Right atrium auricular region (tissue), 2 donors: ENCODE measurements at places on chromosomes 16 and 17. TPM values are rescaled to one million over a fixed set of nuclear protein-coding genes. Genes with fewer than 3 reads are reported as not detected.
A peak's percentile ranks its signal among the peaks of the same experiment; 100 is the strongest.

The TGFB1I1 gene
- total RNA-seq: 23.4 TPM

The MYO15A gene
- not detected for total RNA-seq

The MT3 gene
- not detected for total RNA-seq

The ACSM2A gene
- total RNA-seq: not detected

DNA sequence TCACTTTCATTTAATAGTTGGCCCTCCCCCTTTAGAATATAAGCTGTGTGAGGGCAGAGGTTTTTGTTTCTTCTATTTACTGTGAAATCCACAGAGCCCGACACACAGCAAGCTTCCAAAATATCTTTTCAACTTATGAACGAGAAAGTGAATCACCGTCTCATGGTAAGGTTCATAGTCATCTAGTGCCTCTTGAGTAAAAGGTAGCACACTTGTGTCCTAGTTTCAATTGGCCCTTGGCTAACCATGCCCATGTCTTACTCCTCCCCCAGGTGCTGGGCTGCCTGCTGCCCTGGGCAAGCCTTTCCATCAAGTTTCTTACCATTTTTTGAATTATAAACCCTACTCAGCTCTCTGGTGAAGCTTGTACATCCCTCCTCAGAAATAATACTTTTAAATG is 12.4 kb upstream of the GP2 start:
- no peak for DNase-seq

DNA sequence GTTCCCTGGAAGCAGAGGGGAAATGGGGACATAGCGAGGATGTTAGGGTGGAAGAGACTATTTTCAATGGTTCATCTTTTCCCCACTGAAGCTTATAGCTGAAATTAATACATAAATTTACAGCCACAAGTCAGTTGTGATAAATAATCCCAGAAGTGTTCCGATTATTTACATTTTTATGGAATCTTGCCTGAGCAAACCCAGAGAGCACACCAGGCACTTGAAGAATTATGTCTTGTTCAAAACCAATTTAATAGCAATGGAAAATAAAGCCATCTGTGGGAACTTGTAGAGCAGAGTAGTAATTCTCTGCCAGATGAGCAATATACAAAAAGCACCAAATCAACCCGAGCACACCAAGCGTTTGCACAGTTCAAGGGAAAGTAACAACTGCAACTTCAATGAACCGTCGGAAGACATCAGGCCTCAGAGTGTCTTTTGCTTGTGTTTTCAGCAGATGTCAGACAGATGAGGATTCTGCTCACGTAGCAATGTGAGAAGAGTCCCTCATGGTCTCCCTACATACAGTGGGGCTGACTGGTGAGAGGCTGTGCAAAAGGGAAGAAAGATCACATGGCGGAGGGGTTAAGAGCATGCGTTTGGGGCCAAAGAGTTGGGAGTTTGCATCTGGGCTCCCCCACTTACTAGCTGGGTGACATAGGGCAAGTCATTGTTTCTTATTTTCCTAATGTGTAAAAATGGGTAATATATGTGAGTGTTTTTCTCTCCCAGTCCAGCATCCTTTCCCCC is 148.7 kb upstream of the HS3ST2 start:
- DNase-seq: peak; percentile 46

- DNase-seq: no peak
Measured at GRCh38 chr16:1096169-1097082, at the start of gene C1QTNF8. Gene C1QTNF8, minus strand, starts transcription at chr16:1096244. Its CDS starts 1,322 bp downstream, at chr16:1094922.

GRCh38 chr17:57671667-57672632 is 73.1 kb downstream of the CCDC182 start:
- DNase-seq: peak; percentile 79

DNA sequence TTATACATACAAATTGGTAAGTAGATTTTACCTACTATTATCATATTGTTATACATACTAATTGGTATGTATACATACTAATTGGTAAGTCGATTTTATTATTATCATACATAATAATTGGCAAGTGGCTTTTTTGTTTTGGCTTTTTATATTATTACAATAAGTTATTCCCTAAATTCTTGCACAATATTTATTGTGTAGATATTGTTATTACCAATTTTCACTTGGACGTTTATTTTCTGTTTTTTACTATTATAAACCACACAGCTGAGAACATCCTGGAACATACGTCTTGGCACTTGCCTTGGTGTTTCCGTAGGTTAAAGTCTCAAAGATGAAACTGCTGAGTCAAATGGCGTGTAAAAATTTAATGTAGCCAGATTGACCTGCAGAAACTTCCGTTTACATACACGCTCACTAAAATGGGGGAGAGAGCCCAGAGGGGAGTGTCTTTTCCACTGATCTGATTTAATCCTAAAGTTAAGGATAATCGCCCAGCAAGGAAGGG is 18.9 kb downstream of the GNGT2 start:
- no peak for DNase-seq
